NCI-H187 (cell line): ENCODE measurements at places on chromosomes 1 and 21.
A peak's percentile ranks its signal among the peaks of the same experiment; 100 is the strongest.

DNA sequence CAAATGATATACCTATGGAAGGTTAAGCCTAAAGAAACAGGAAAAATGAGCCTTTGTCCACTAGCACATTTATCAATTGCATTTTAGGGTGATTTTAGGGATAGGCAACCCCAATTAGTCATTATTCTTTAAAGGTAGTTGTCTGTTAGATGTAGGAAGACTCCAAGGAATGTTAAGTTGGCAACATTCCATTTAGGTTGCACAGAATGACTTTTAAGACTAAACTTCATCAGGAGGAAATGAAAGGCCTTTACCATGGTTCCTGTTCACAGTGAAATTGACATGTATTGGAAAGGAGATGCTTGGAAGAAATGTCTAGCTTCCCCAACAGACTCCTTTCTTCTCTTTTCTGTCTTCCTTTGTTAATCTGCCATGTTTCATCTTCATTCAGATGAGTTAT lies 1.6 kb upstream of the APOBEC4 start:
- no peak for DNase-seq

GRCh38 chr1:175498002-175498401 lies 245.4 kb downstream of the TNR start:
- no peak for DNase-seq

DNA sequence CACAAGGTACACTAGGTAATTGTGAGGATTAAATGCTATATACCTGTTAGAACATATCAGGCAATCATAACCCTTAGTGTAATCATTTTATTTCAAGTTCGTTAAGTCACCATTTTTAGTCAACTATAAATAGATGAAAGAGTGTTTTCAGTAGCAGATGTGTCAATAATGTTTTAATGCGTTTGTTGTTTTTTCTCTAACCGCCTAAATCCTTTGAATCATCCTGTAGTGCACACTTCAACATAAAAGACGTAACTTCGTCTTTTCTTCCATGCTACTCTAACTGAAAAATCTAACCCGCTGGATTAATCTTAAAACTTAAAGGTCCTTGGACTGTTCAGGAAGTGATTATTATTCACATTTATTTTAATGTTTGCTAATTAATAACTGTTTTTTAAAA lies 7.2 kb upstream of the LBR start:
- DNase-seq, result no peak

GRCh38 chr1:97505289-97505688 lies 415.5 kb downstream of the DPYD start:
- no peak for DNase-seq

DNA sequence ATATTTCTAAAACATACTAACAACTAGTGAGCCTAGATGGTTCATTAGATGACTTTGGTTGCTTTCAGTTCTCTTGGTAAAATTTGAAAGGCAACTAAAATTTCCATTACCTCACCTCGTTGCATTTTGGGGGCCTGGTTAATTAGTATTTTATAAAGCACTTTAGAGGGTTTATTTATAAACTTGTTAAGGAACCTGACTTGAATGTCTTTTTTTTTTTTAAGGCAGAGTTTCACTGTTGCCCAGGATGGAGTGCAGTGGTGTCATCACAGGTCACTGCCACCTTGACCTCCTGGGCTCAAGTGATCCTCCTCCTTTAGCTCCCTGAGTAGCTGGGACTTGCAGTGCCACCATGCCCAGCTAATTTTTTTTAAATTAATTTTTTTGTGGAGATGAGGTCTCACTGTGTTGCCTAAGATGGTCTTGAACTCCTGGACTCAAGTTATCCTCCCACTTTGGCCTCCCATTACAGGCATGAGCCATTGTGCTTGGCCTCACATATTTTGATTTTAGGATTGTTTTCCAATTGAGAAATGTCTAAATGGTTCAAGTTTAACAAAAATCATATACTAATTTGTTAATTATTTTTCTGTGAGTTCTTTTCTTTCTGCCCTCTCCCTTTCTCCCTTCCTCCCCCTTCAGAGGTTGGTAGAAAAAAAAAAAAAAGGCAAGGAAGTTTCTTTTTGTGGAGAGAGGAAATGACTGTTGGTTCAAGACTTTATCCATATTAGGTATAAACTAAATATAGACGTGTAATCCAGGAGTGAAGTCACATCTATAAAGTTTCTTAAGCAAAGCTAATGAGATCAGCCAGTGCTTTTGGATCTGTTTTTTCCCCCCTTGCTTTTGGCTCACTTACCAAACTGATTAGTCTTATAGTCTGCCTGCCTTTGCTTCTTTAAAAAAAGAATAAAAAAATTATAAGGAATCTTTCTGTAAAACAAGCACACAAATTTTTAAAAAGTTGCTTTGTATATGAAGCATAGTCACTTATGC lies 24.7 kb downstream of the CLIC4 start:
- no peak for DNase-seq

- no peak for DNase-seq
Measured at GRCh38 chr1:245956225-245956624, 550.9 kb downstream of the SMYD3 start.

DNA sequence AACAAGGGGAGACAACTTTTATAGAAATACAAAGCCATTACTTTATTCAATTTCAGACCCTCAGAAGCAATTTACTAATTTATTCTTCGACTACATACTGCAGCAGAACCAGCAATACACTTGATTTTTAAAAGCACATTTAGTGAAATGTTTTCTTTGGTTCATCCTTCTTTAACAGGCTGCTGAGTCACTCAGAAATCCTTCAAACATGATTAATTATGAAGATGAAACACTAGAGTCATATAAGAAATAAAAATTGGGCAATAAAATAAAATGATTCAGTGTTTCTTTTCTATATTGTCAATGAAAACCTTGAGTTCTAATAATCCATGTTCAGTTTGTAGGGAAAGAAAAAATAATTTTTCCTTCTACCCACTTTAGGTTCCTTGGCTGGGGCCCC lies 47.0 kb downstream of the CHML start:
- DNase-seq, result no peak

GRCh38 chr1:207089627-207090355 lies 1.1 kb downstream of the C4BPB start:
- DNase-seq, result no peak

DNA sequence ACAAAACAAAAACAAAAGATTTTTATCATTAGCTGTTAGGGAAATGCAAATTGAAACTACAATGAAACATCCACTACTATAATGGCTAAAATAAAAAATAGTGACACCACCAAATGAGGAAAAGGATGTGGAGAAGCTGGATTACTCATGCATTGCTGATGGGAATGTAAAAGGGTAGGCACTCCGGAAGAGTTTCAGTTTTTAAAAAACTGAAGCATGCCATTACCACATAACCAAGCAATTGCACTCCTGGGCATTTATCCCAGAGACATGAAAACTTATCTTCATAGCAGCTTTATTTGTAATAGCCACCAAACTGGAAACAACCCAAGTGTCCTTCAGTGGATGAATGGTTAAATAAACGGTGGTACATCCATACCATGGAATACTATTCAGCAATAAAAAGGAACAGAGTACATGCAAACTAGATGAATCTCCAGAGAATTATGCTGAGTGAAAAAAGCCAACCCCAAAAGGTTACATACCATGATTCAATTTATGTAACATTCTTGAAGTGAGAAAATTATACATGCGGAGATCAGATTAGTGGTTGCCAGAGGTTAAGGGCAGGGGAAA lies 14.5 kb upstream of the CFAP298 start:
- DNase-seq, result no peak

- DNase-seq, result no peak
Measured at GRCh38 chr1:54714881-54715492, 674 bp upstream of the TTC4 start.

GRCh38 chr1:178849918-178850317 lies 21.0 kb downstream of the ANGPTL1 start:
- no peak for DNase-seq

DNA sequence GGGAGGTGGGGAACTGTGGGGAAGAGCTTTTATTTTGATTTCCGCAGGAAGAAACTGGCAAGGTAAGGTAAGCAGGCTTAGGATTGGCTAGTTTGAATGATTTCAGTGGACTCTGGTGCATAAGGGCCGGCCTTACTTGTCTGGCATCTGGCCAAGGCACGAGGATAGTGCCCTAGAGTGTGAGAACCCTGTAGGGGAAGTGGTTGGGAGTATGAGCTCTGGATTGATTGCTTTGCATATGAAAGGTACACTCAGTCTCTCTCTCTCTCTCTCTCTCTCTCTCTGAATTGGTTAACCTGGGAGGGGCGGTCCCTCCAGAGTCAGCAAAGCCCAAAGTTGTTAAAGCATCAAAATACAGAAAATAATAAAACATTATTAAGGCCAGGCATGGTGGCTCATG lies 463.0 kb downstream of the SIPA1L2 start:
- DNase-seq, result no peak

GRCh38 chr1:30048905-30049304 lies 674.5 kb downstream of the MATN1 start:
- no peak for DNase-seq

GRCh38 chr1:230385158-230385450 lies 41.0 kb downstream of the PGBD5 start:
- no peak for DNase-seq

DNA sequence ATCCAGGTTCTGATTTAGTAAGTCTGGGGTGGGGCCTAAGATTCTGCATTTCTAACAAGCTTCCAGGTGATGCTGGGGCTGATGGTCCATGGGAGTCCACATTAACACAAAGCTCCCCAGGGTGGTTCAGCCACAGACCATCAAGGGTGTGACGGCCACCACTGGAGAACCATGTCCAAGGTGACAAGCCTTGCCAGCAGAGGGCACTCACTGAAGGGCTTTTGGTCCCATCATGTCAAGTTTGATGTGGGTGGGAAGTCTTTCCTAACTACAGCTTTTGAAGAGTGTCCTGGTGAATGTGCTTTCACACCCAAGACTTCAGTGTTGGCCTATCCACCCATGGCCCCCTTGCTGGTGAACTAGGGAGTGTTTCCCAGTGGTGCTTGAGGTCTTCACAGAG lies 67.1 kb downstream of the UBE2T start:
- DNase-seq, result no peak

GRCh38 chr1:186465946-186466345 lies 5.0 kb upstream of the PDC start:
- DNase-seq, result no peak

DNA sequence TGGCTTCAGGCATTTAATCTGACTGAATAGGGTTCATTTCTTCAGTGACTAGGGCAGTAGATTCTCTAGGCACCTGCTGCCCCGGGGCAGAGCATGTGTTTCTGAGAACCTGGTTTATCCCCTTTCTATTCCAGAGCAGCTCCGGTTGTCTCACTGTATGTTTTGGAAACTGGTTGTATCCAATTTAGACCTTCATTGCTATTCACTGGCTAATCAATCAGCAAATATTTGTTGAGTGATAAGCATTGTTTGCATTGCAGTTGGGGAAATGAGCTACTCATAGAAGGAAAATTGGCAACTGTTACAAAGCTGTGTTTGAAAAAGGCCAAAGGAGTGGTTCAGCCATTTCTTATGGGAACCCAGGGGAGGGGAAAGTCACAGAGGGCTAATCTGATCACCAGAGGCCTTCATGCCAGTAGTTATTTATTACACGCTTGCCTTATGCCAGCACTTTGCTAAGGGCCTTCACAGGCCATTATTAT lies 2.9 kb downstream of the QSOX1 start:
- DNase-seq, result no peak

GRCh38 chr1:30126848-30127247 lies 596.5 kb downstream of the MATN1 start:
- peak; percentile 28 for DNase-seq

DNA sequence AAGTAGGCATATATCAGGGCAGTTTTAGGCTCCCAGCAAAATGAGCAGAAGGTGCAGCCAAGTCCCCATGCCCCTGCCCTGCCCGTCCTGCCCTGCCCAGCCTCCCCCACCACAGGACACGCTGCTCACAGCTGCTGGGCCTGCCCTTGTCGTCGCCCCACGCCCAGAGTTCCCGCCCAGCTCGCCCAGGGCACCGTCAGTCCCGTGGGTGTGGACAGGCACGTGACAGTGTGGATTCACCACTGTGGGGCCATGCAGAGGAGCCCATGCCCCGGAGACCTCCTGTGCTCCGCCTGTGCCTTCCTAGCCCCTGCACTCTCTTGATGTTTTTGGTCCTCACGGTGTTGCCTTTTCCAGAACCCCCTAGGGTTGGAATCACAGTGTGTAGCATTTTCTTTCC lies 7.0 kb downstream of the FAAP20 start:
- no peak for DNase-seq

DNA sequence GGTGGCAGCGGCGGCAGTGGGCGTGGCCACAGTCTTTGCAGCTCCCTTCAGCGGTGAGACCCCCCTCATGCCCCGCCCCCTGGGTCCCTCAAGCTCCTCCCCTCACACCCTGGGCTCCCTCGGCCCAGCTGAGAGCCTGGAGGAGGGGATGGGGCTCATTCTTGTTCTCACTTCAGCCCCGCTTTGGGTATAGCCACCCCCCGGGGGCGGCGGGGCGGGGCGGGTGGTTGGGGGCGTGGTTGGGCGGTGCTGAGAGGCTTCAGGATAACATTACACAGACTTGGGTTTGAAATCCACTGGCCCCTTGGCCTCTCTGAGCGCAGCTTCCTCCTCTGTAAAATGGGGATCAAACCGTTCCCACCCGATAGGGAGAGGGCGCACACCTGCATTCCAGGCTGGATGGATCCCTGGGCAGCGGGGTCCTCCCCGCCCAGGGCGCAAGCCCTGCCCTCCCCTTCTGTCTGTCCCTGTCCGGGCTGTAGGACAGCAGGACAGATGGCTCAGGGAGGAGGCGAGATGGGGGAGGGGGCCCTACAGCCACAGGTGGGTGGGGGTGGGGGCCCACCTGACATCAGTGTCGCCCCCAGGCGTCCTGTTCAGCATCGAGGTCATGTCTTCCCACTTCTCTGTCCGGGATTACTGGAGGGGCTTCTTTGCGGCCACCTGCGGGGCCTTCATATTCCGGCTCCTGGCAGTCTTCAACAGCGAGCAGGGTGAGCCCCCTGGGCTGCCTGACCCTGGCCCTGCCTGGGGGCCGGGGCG lies 5.1 kb downstream of the CLCNKA start:
- DNase-seq, result no peak

DNA sequence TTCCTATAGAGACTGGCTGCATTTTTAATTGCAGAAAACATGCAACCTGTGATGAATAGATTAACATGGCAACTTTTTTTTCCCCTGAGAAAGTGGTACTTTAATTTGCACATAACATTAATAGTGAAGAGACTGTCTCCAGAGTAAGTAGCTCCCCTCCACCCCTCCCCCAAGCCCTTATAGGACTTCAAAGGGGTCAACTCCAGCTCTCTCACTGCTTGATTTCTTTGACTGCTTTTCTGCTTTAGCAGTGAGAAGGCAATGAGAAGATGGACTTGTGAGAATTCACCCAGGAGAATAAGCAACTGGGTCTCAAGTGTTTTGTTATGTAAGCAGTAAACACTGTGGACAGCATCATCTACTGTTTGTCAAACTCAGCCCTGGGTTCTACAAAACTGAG lies 355.0 kb downstream of the CAMTA1 start:
- DNase-seq, result no peak

DNA sequence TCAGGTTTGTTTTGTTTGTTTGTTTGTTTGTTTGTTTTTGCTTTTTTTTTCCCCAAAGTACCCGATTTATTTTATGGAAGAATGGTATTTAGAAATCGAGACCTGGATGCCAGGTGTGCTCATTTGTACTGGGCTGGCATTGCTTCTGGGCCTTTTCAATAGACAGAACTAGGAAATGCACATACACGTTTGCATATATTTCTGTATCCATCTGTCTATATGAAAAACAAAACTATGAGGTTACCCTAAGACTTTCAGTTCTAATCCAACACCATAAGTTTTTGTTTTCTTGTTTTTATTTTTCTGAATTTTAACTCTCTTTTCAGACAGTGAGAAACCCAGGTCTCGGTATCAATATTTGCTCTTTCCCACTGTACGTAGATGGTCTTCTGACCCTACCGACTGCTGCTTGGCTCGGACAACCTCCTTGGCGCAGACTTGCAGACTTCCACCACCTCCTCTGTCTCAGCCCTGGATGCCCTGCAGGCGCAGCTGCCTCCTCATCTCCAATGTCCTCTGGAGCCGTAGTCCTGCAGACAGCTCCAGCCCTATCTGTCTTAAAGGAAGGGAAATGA lies 171.7 kb downstream of the NEK7 start:
- DNase-seq, result no peak
